ENCODE measurements at places on chromosomes 16 and 17.

GRCh38 chr16:56931271-56931891 lies 561 bp upstream of the HERPUD1 start:
- no peak for DNase-seq

- DNase-seq, result no peak
Observed at GRCh38 chr17:61503961-61504360, 51.7 kb downstream of the TBX4 start.

GRCh38 chr17:67121316-67121891 lies 77.0 kb downstream of the CACNG1 start:
- DNase-seq, result no peak

- no peak for DNase-seq
Observed at GRCh38 chr17:11779892-11780291, 181.6 kb downstream of the DNAH9 start.

GRCh38 chr16:58502217-58502921 lies 2.4 kb downstream of the NDRG4 start:
- DNase-seq, result no peak
